Forelimb muscle (tissue), 1 donor: ENCODE measurements at places on chromosomes 7 and 10. TPM values are rescaled to one million over a fixed set of nuclear protein-coding genes. Genes with fewer than 3 reads are reported as not detected.

DNA sequence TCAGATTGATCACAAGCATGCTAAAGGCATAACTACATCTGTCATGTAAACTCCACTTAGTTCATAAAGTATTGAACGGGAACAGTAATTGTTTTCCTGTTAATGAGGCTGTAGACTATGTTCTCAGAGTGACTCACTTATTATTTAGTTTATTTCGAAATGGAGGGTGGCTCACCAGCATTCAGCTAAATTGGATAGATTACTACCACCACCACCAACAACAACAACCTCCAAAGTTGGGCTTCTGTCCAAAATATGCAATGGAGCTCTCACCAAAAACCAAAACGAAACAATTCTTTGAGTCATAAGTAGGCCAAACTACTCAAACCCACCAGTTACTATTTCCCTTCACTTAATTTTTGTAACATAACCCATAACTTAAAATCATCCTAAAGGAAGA lies 127.9 kb upstream of the NRBF2 start:
- no peak for DNase-seq

GRCh38 chr10:43128958-43129706 lies 9.1 kb upstream of the CSGALNACT2 start:
- no peak for DNase-seq

GRCh38 chr7:120864141-120864900 lies 6.4 kb upstream of the TSPAN12 start:
- DNase-seq: no peak

HMX3 gene
- polyA plus RNA-seq: not detected

DNA sequence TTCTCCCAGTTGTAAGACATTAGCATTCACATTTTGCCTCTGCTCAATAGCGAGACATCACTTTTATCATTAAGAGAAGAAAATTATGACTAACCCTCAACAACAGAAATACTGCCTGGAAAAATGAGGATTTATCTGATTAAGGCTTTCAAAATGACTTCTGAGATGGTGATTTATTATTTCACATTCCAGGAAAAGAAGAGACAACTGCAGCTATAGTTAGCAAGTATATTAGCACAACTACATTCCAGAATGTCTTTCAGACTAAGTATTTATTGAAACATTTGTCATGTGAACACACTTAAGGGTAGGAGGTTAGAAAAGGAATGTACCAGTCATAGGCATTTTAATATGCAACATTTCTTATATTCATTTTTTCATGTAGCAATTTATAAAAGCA lies 162.0 kb downstream of the IQUB start:
- no peak for DNase-seq

DNA sequence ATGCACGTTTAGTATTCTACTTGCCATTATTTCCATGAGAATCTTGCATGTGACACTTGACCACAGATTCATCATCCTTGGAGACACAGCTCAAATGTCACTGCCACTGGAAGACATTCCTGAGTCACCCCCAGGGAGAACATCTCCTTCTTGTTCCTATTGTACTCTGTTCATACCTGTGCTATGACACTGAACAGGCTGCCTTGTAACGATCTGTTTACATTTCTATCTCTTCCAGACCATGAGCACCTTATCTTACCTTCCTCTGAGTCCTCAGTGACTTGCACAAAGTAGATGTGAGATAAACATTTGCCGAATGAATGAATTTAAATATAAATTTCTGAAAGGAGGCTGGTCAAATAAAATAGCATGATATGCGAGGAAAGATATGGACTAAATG lies 331.9 kb upstream of the LRRN3 start:
- DNase-seq: no peak

DNA sequence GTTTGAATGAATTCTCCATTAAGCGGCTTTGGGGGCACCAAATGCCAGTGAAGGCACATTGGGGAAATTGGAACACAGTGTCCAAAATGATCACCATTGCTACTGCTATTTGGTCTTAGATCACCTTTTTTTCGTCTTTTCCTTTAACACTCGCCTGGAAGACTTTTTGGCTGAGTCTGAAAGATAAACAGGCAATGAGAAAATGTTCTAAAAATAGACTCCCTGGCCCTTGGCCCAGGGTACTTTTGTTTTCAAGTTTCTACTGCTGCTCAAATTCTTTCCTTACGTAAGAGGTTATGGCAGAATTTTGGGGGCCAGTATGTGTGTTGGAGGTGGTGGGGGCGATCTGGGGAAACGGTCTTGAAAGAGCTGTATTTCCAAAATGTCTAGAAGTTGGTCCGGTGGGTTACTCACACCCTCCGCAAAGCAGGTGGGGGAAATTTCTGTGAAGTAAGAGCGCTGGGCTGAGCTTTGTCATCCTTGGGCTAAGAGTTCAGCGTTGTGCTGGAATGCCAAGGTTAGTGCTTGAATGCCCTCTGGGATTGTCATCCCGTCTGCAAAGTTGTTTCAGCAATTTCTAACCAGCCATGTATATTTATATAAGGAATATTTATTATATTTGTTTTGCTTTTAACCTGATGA lies 1.3 kb upstream of the ITPRIP start:
- DNase-seq: no peak

DNA sequence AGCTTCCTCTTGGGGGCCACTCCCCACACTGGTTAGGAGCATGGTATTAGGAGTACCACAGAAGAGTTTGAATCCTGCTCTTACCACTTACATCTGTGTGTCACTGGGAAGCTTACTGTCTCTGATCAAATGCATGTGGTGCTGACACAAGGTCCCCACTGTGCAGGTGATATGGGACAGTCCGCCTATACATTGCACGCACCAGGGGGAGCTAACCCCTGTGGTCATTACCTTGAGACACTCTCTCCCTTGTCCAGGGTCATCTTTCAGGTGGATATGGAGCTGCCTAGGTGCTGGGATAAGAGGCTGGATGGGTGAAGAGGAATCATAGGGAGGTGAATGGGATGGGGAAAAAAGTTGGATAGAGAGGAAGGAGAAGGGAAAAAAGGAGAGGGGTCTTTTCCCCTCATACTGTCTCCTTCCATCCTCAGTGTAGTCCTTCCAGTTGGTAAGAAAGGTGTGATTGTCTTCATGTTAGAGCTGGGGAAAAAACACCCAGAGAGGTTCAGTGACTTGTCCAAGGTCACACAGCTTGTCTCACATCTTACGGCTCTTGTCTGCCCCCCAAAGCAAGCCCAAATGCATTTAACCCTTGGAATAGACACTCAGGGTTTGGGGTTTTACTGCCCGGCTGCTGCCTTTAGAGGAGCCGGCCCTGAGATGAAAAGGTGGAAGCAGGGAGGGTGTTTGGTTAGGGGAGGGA lies 125.9 kb downstream of the CDH23 start:
- no peak for DNase-seq

GRCh38 chr7:82633592-82633991 lies 190.0 kb upstream of the CACNA2D1 start:
- no peak for DNase-seq

ZNF138 gene
- polyA plus RNA-seq: 11.5 TPM

EVX1 gene
- not detected for polyA plus RNA-seq

- DNase-seq: no peak
Measured at GRCh38 chr7:116525298-116525912, 569 bp downstream of the CAV1 start.

- no peak for DNase-seq
Measured at GRCh38 chr10:70891627-70892026, 3.3 kb upstream of the PCBD1 start.

STEAP2 gene
- 2.6 TPM for polyA plus RNA-seq

GRCh38 chr7:124635416-124635815 lies 130.2 kb downstream of the GPR37 start:
- DNase-seq: no peak

OR6V1 gene
- polyA plus RNA-seq: not detected

GRCh38 chr7:133452577-133452976 lies 199.7 kb downstream of the EXOC4 start:
- no peak for DNase-seq

DNA sequence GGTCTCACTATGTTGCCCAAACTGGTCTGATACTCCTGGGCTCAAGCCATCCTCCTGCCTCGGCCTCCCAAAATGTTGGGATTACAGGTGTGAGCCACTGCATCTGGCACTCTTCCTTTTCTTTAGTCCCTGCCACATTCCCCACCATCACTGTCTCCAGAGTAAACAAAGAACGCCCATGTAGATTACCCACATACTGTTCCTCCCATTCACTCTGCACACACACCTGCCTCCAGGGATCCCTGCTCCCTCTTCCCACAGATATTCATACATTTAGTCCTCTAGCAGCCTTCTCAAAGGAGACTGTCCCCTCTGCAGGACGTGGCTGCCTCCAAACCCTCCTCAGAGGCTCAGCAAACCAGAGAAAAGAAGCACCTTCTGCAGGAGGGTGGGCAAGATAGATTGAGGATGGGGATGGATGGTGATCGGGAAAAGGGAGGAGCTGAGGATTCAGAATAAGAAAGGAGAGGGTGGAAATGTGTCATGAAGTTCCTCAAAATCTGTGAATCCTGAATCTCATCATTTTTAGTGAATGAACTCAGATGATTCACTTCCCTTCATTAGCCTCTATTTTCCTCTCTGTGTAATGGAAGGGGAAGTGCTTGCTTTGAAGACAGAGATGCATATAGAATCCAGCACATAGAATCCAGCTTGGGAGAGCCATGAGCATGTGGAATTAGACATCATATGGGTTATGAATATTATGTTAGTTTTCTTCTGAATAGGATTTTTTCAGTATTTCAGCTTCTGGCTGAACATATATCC lies 5.5 kb upstream of the PLAU start:
- DNase-seq: no peak

DNA sequence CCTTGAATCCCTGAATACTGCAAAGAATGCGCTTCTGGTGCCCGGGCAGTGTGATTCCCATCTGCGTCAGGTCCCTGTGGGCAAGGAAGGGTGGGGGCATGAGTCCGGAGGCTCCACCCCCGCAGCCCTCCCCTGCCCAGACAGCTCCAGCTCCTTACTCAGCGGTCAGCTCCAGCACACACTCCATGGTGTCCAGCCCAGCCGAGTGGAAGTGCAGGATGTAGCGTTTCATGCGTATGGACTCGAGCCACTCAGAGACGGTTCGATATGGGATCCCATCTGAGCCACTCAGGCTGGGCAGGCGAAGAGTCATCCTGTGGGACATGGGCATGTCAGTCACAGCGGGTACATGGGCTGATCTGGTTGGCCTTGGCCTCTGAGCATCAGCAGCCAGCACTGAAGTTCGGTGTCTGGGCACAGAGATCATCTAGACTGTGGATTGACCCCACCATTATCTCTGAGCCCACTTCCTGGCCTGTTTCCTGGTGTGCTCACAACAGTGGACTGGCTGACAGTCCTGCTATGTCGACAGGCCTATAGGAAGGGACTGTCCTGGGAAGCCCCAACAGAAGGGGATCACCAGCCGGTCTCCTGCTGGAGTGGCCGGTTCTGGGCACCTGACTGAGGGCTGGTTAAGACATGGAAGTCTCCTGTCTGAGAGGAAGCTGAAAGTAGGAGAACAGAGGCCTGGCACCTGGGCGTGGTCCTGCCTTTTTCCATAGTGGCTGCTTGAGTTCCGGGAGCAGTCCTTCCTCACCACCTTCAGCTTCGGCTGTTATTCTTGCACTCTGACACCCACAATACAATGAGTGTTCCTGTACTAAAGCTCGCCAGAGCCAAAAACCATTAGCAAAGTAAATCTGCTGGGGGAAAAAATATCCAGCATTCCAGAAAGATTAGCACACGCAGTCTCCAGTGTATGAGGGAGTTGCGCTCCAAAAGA lies 10.6 kb downstream of the ZYX start:
- no peak for DNase-seq

CADPS2 gene
- 3.9 TPM for polyA plus RNA-seq

HOXA13 gene
- polyA plus RNA-seq: 0.03 TPM

DNA sequence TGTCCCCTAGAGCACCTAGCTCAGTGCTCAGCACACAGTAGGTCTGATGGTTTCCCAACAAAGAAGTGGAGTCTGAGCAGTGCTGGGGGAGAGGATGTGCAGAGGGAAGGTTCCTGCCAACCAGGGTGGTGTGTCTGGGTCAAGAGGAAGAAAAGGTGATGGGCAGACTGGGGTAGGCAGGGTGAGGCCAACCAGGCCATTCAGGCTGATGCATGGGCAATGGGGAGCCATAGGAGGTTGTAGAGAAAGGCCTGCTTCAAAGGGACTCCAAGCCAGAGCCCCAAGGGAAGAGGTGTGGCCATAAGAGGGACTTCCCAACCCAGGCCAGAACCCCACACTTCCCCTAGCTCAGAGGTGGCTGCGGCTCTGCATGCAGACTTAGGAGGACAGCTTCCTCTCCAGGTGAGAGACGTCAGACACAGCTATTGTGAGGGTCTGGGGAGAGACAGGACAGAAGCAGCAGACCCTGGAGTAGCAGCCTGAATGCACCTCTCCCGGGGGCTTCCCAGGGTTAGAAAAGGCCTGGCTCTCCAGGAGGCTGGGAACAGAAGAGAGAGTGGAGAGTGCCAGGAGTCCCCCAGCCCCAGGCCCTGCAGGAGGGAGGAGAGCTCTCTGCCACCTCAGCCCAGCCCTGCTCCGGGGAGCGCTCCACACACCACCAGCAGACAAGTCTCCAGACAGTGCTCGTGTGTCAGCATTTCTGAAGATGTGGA lies 87.4 kb upstream of the ZMIZ1 start:
- no peak for DNase-seq

GRCh38 chr10:17387861-17388503 lies 66.4 kb downstream of the ST8SIA6 start:
- DNase-seq: no peak

GRCh38 chr10:25245165-25245564 lies 70.4 kb downstream of the GPR158 start:
- DNase-seq: no peak

THNSL1 gene
- 6.0 TPM for polyA plus RNA-seq

DNA sequence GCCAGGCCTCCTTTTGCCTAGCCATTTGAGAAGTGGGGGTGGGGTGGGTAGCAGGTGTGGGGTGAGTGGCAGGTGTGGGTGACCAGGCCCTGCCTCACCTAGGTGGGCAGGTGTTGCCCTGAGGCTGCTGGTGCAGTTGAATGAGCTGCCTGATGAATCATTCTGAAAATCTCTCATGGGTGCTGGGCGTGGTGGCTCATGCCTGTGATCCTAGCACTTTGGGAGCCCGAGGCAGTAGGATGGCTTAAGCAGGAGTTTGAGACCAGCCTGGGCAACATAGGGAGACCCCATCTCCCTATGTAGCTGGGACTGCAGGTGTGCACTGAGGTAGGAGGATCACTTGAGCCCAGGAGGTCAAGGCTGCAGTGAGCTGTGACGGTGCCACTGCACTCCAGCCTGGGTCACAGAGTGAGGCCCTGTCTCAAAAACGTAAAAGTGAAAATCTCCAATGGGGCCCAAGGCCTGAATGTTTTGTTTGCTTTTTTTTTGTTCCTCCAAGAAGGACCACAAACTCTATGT lies 17.7 kb downstream of the TSPAN14 start:
- DNase-seq: no peak

HOXA9 gene
- polyA plus RNA-seq: 25.7 TPM

- no peak for DNase-seq
Measured at GRCh38 chr7:30285536-30286284, 1.3 kb downstream of the ZNRF2 start.

GRCh38 chr10:110511734-110512449 lies 14.2 kb downstream of the DUSP5 start:
- DNase-seq: no peak

- DNase-seq: no peak
Measured at GRCh38 chr10:17375936-17376584, 78.3 kb downstream of the ST8SIA6 start.
